Activated CD4-positive, alpha-beta memory T cell treated with anti-CD3 and anti-CD28 coated beads, Interleukin-2, amount 10 ng/mL, durations not matched to agents 7 days and 5 days (primary cell): ENCODE measurements at places on chromosomes 6 and 20.

- H3K4me1 ChIP-seq = peaks cover 4% of the 10 kb centered on the region
- no peak for DNase-seq
- no peak overlapping the region for H3K4me3 ChIP-seq
These were observed 682.8 kb downstream of the KIF16B start for GRCh38 chr20:15890407-15890982.

GRCh38 chr6:25750906-25751305 is 3.6 kb upstream of the SLC17A4 start:
- DNase-seq = no peak
- no peaks in the 10 kb centered on the region for H3K36me3 ChIP-seq
- H3K27ac ChIP-seq = no peak overlapping the region

GRCh38 chr6:61950811-61951210 is 335.2 kb downstream of the KHDRBS2 start:
- no peak overlapping the region for H3K4me3 ChIP-seq
- no peak for DNase-seq
- H3K4me1 ChIP-seq = no peaks in the 10 kb centered on the region
- H3K27ac ChIP-seq = no peak overlapping the region

DNA sequence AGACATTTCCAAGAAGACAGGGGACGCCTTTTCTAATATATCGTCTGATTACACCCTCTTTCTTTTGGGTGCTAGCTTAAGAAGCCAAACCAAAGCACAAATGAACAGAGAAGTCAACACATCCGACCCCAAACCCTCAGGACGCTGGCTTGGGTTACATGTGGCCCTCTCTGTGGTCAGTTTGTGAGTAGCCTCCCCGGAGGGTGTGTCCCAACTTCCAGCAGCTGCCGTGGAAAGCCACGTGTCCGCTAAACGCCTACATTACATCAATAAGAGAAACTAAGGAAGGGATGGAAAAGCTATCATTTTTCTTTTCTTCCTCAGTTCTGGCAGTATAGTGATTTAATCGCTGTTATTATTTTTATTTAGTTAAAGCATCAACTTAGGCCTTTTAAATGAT is 487 bp upstream of the BMP6 start:
- no peak overlapping the region for H3K27ac ChIP-seq
- peak overlapping the region; percentile 11 for H3K4me3 ChIP-seq
- no peaks in the 10 kb centered on the region for H3K36me3 ChIP-seq

GRCh38 chr6:131257104-131257503 is 121.8 kb downstream of the AKAP7 start:
- H3K4me3 ChIP-seq = no peak overlapping the region
- no peak for DNase-seq
- peaks cover 2% of the 10 kb centered on the region for H3K36me3 ChIP-seq
- H3K27me3 ChIP-seq = no peaks in the 10 kb centered on the region
- H3K4me1 ChIP-seq = no peaks in the 10 kb centered on the region

DNA sequence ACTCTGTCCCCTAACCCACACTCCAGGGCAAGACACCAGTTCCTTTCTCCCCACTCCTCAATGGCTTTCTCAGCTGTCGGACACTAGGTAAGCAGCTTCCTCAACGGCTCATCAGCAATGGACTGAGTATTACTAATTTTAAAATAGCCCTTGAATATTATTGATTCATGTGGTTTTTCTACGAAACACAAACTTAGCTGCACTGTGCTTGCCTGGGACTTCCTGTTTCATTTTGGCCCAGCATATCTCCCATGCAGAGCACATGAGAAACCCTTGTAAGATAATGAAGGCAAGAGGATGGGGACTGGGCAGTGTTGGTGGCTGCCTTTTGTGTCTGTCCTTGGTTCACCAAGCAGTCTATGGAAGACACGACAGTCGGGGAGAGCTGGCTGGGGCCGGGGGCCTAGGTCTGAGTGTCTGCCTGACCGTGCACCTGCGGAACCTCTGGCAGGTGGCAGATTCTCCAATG is 48.9 kb downstream of the RNASET2 start:
- no peak overlapping the region for H3K4me3 ChIP-seq
- H3K27ac ChIP-seq = peak overlapping the region; percentile 36
- peaks cover 5% of the 10 kb centered on the region for H3K36me3 ChIP-seq
- peaks cover 37% of the 10 kb centered on the region for H3K4me1 ChIP-seq

GRCh38 chr6:25831532-25832306 is at the start of gene SLC17A1:
TSS of gene SLC17A1 (minus strand) at chr6:25832052. CDS start at chr6:25830557, 1,495 bp downstream.
- no peak for DNase-seq
- H3K27me3 ChIP-seq = peaks cover 4% of the 10 kb centered on the region
- H3K36me3 ChIP-seq = peaks cover 3% of the 10 kb centered on the region
- peaks cover 6% of the 10 kb centered on the region for H3K4me1 ChIP-seq
- H3K4me3 ChIP-seq = no peak within 1 kb of the TSS
- no peak within 1 kb of the TSS for H3K27ac ChIP-seq

DNA sequence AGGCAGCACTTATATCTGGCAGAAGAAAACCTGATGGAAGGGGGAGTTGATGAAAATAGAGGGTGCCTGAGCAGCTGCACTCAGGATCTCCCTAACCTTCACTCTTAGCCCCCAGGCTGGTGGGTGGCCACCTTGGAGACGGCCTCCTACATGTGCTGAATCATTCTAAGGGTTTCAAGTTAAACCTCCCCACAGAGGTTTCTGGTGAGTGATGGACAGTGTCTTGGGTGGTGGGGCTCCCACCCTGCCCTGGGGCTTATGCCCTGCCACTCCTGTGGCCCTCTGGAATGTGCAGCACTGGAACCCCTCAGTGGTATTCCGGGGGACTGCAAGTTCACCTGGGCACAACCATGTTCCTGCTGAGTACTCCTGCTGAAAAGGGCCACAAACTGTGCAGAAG is 357.2 kb downstream of the CD83 start:
- H3K36me3 ChIP-seq = peaks cover 2% of the 10 kb centered on the region
- DNase-seq = no peak
- no peak overlapping the region for H3K27ac ChIP-seq
- no peaks in the 10 kb centered on the region for H3K4me1 ChIP-seq
- H3K4me3 ChIP-seq = no peak overlapping the region

GRCh38 chr6:164628302-164628931 is 681.0 kb downstream of the C6orf118 start:
- no peaks in the 10 kb centered on the region for H3K27me3 ChIP-seq
- no peak overlapping the region for H3K27ac ChIP-seq
- H3K36me3 ChIP-seq = no peaks in the 10 kb centered on the region
- DNase-seq = no peak
- H3K4me3 ChIP-seq = no peak overlapping the region

DNA sequence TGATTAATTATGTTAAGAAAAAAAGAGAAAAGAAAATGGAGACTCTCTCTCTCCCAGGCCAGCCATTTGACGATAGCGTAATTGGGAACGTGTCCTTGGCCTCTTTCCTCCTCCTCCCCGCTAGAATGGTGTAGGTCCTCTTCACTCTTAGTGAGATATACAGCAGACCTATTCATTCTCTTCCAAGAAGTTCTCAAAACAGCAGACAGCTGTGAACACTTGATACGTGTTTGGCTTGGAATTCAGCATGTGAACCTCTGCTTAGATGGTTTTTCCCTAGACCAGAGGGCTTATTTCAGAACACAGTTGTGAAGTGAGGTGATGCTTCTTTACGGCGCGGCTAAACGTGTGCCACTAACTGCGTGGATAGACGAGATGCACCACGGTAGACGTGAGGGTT is 32.6 kb upstream of the TULP4 start:
- H3K36me3 ChIP-seq = peaks cover 4% of the 10 kb centered on the region
- no peak overlapping the region for H3K4me3 ChIP-seq
- peaks cover 16% of the 10 kb centered on the region for H3K4me1 ChIP-seq
- no peaks in the 10 kb centered on the region for H3K27me3 ChIP-seq

GRCh38 chr6:14380086-14380820 is 262.7 kb downstream of the CD83 start:
- DNase-seq = no peak
- peaks cover 20% of the 10 kb centered on the region for H3K4me1 ChIP-seq
- no peaks in the 10 kb centered on the region for H3K27me3 ChIP-seq
- no peak overlapping the region for H3K4me3 ChIP-seq
- no peaks in the 10 kb centered on the region for H3K36me3 ChIP-seq

GRCh38 chr6:19879663-19880062 is 42.5 kb downstream of the ID4 start:
- no peak overlapping the region for H3K4me3 ChIP-seq
- H3K27ac ChIP-seq = no peak overlapping the region
- no peak for DNase-seq
- H3K4me1 ChIP-seq = no peaks in the 10 kb centered on the region
- no peaks in the 10 kb centered on the region for H3K36me3 ChIP-seq

GRCh38 chr6:122077603-122078002 is 321.8 kb upstream of the HSF2 start:
- no peaks in the 10 kb centered on the region for H3K4me1 ChIP-seq
- H3K36me3 ChIP-seq = no peaks in the 10 kb centered on the region
- no peak overlapping the region for H3K27ac ChIP-seq
- H3K4me3 ChIP-seq = no peak overlapping the region
- no peak for DNase-seq

DNA sequence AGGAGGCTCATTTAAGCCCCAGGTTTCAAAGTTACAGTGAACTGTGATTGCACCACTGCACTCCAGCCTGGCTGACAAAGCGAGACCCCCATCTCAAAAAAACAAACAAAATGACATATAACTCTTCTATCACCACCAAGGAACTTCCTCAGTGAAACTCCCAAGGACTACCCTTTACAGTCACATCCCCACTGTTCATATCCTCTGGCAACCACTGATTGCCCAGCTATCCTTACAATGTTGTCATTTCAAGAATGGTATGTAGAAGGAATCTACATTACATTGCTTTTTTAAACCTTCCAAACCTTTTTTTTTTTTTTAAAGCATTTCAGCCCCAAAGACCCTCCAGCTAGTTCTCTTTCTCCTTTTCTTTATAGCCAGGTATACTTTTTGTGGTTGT is 123.1 kb upstream of the CARMIL1 start:
- DNase-seq = no peak
- H3K36me3 ChIP-seq = peaks cover 76% of the 10 kb centered on the region
- peaks cover 28% of the 10 kb centered on the region for H3K4me1 ChIP-seq
- H3K27ac ChIP-seq = no peak overlapping the region

GRCh38 chr20:63579017-63579694 is 5.1 kb upstream of the HELZ2 start:
- DNase-seq = no peak
- no peak overlapping the region for H3K27ac ChIP-seq
- H3K27me3 ChIP-seq = peaks cover 47% of the 10 kb centered on the region
- peaks cover 5% of the 10 kb centered on the region for H3K4me1 ChIP-seq

GRCh38 chr6:17932330-17932852 is 55.0 kb downstream of the KIF13A start:
- peaks cover 13% of the 10 kb centered on the region for H3K27me3 ChIP-seq
- H3K4me3 ChIP-seq = no peak overlapping the region
- no peak for DNase-seq
- H3K36me3 ChIP-seq = no peaks in the 10 kb centered on the region
- H3K4me1 ChIP-seq = no peaks in the 10 kb centered on the region

DNA sequence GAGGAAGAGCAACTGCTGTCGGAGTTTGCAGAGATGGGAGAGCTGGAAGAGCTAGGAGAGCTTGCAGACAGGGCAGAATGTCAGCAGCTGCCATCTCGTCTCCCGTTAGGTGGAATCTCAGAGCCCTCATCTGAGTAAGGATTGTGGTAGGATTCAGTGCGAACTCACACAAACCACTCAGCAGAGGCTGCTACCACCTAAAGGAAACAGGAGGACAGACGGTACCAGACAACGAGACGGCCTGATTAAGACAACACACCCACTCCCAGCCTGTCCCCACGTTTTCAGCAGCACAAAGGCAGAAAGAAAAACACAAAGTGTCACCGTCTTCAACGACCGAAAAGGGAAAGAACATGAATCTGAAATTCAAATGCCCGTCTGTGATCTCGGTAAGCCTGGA is 4.1 kb downstream of the LEMD2 start:
- H3K27me3 ChIP-seq = no peaks in the 10 kb centered on the region
- no peak overlapping the region for H3K27ac ChIP-seq
- H3K36me3 ChIP-seq = peaks cover 68% of the 10 kb centered on the region

GRCh38 chr6:14383393-14384174 is 266.0 kb downstream of the CD83 start:
- DNase-seq = no peak
- H3K36me3 ChIP-seq = no peaks in the 10 kb centered on the region
- no peaks in the 10 kb centered on the region for H3K27me3 ChIP-seq
- no peak overlapping the region for H3K4me3 ChIP-seq
- H3K4me1 ChIP-seq = peaks cover 15% of the 10 kb centered on the region

- DNase-seq = no peak
- no peak overlapping the region for H3K4me3 ChIP-seq
These were observed 200.5 kb downstream of the PTPRK start for GRCh38 chr6:128319946-128320345.

DNA sequence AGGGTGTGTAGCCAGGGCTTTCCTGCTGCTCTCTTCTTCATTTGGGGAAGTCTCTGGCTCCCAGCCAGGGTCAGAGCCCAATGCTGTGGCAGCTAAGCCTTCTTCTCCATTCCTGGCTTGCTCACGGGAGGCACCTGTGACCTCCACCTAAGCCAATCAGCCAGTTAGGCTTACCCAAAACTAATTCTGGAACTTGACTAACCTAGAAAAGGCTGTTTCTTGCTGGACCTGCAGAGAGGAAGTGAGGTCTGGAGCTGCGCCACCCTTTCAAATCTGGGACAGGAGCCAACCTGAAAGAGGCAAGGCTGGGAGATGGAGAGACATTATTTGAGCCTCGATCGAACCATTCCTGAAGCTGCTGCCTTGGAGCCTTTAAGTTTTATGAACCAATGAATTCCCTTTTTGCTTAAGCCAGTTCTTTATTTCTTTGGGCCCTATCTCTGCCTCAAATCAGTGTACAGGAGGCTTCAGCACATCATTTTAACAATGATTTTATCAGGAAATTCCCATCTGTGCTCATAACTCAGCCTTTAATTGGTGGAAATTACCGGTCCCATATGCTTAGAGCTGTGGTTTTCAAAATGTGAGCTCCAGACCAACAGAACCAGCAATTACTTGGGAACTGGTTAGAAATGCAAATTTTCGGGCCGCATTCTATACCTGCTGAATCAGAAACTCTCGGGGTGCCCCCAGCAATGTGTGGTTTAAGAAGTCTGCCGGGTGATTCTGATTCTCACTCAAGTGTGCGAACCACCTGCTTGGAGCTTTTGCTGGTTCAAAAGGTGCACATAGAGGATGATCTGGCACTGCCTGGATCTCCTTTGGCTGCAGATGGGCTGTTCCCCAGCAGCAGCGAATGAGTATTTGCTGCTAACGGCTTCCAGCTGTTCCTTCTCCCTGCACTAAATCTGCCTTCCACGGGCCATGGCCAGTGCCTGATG is 97.4 kb upstream of the RNF24 start:
- H3K27ac ChIP-seq = no peak overlapping the region
- no peaks in the 10 kb centered on the region for H3K36me3 ChIP-seq
- no peak overlapping the region for H3K4me3 ChIP-seq
- DNase-seq = no peak
- H3K27me3 ChIP-seq = peaks cover 9% of the 10 kb centered on the region
- H3K4me1 ChIP-seq = peaks cover 51% of the 10 kb centered on the region
